ENCODE measurements at places on chromosomes 5 and 9. TPM values are rescaled to one million over a fixed set of nuclear protein-coding genes. Genes with fewer than 3 reads are reported as not detected.

The ETF1 gene
- total RNA-seq: 90.7 TPM

- DNase-seq: no peak
Observed at GRCh38 chr5:143793249-143793648, 18.7 kb upstream of the HMHB1 start.

DNA sequence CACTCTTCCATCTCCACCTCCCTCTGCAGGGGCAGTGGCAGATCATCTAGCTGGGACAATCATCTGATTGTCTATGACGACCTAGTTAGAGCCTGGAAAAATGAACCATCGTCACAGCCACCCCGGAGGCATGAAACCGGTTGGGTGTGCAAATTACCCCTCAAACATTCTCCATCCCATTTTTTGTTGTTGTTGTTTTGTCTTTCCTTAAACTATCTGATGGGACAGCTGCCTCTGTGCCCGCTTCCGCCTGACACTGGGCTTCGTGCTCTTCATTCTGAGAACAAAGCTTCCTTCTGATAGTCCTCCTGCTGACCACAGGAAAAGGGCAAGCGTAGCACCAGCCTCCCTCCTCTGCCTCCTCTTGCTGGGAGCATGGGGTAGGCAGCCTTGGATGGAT lies 7.0 kb upstream of the NDST1 start:
- DNase-seq: no peak

The LRRC14B gene
- total RNA-seq: not detected

GRCh38 chr5:115022303-115022702 lies 147.4 kb downstream of the TRIM36 start:
- DNase-seq: no peak

The CARD9 gene
- total RNA-seq: 15.0 TPM

The FAM169A gene
- 1.1 TPM for total RNA-seq

DNA sequence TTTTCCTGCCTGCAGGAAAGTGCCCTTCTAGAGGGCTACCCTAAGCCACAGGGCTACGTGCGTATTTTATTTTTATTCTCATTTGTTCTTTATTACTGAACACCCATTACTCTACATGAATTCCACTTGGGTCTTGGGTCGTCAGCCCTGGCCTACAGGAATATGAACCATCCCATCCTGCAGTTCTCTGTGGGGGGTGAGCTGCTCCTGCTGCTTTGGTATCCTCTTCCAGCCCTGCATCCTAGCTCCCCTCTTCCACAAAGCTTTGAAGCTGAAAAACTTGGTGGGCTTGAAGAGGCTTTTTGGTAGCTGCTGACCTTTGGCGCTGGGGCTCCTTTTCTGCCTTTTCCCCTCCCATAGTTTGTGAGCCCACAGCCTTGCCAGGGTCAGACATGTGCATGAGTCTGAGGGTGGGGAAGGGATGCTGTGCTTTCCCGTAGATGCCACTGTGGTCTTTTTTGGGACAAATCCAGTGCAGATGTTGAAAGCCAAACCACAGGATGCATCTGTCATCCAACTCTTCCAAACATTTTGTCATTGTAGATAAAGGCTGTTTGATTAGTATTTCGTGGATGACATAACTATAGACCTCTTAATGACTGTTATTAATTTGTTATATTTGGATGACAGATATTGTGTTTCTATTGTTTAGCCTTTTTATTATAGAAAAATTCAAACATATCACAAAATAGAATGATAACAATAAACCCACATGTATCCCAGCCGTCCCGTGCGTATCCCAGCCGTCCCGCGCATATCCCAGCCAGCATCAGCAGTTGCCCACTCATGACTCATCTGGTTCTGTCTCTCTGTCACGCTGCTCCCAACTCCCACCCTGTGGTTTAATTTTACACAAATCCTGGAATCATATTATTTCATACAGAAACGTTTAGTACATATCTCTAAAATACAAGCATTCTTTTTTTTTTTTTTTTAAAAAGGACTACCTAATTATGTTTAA lies 43.9 kb downstream of the SLC46A2 start:
- DNase-seq: no peak

The SPATA31C1 gene
- total RNA-seq: not detected

GRCh38 chr5:79173626-79174025 lies 62.0 kb downstream of the BHMT start:
- no peak for DNase-seq

The SNCB gene
- not detected for total RNA-seq

DNA sequence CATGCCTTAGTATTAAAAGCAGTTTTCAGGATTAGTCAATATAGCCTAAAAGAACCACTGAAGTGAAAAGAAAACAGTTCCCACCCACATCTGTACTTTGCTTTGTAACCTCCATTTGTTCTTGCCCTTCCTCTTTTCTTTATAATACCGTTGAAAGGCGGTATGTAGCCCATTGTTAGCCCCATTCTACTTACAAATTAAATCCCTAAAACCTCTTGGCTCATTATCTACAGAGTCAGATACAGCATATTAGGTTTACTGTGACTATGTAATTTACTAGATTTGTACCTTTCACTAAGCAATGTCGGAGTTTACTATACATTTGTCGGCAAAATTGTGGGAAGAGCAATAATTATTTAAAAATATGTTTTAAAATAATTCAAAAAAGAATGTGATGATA lies 17.3 kb downstream of the ALDH1A1 start:
- no peak for DNase-seq

The DPP7 gene
- 190 TPM for total RNA-seq

The SAXO1 gene
- 0.15 TPM for total RNA-seq

The FAM200C gene
- total RNA-seq: 6.1 TPM

The CNTNAP3 gene
- 7.4 TPM for total RNA-seq

- DNase-seq: no peak
Observed at GRCh38 chr5:135343413-135343812, 55.6 kb downstream of the MACROH2A1 start.

DNA sequence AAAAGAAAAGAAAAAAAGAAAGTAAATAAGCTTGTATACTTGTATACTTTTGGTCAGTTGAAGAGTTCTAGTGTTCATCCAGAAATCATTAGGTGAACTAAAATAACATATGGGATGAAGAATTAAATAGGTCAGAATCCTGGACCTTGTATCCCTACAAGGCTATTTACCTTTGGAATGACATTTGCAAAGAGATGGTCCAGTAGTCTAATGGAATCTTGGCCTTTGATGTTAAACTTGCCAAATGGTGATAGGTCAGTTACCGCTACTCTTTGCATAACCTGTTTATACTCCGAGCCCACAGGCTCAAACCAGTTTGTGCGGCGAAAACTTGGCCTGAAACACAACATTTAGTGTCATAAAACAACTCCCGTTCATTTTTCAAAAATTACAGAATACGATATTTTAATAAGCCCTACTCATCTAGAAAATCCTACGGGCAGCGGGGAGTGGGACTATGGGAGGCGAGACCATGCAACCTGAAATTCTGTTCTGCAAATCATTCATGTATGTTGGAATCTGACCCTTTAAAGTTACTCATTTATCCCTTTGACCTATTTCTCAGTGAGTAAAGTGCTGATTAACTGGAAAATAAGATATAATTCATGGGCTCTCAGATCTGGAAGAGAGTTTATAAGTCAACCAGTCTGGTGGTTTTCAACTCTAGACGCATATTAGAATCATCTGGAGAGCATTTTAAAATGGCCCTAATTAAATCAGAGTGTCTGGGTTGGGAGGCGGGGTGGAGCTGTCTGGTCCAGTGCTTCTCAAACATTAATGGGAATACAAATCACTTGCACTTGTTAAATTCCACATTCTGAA lies 38.6 kb downstream of the DMGDH start:
- DNase-seq: no peak

GRCh38 chr5:73652391-73652790 lies 26.4 kb downstream of the ARHGEF28 start:
- no peak for DNase-seq

GRCh38 chr5:9337928-9338595 lies 207.8 kb downstream of the SEMA5A start:
- DNase-seq: no peak

DNA sequence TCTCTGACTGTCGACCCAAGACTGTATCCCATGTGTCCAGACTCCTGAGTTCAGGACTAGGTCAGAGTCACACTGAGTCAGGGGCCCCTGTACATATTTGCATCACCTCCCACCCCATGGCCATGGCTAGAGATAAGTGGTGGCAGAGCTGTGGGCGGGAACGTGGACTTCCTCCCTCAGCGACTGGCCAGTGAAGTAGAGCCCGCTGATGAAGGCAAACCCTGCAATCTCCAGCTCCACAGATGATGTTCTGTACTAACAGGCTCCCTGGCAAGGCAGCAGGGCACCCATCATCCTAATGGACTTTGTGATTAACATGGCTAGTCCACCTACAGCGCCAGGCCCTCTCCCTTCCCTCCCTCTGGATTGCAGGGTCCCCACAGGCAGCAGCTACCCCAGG lies 110.5 kb upstream of the LRRTM2 start:
- no peak for DNase-seq

GRCh38 chr5:83503662-83504061 lies 32.1 kb downstream of the VCAN start:
- no peak for DNase-seq

DNA sequence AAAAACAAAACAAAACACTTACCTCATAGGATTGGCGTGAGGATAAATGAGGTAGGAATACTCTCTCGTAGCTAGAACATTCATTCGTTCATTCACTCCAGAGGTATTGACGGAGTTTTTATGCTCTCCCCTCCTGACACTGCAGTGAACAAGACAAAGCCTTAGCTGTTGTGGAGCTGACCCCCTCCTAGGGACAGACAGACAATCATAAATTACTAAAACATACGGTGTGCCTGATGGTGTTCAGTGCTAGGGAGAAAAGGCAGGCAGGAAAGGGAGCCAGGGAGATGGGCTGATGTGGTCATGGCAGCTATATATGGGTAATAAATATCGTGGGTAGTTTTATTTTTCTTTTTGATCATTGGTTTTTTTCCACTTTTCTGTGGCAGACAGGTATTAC lies 5.7 kb upstream of the BRD3 start:
- DNase-seq: no peak

The ARHGEF39 gene
- 1.2 TPM for total RNA-seq

DNA sequence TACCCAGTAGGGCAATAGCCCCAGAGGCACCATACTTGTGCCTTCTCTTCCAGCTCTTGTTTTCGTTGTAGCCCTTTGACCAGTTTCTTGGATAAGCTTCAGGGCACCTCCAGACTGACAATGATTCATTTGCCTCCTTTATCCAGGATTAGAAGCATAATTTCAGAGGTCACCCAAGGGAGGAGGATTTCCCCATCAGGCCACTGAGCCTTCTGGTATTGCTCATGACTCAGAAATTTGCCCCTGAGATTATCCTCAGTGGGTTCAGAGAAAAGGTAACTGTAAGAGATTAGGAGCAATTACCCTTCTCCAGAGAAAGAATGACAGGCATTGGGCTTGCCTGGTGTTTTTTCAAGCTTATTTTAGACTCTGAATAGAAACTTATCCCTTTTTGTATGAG lies 147.9 kb downstream of the MSX2 start:
- DNase-seq: no peak

DNA sequence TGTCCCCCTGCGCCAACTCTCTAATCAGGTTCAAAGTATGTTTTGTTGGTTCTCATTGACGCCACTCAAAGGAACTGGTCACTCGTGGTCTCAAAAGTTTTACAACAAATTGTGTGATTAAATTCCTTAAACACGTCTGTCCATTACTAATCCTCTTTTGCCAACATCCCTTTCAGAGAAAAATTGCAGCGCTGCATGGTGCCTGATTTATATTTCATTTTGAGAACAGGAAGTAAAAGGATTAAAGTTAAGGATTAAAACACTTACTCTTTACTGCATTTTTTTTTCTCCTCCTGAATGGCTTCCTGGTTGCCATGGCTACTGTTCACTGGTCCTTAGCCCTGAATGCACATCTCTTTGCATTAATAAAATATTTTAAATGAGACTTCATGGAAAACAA lies 383.5 kb downstream of the GLIS3 start:
- DNase-seq: no peak

DNA sequence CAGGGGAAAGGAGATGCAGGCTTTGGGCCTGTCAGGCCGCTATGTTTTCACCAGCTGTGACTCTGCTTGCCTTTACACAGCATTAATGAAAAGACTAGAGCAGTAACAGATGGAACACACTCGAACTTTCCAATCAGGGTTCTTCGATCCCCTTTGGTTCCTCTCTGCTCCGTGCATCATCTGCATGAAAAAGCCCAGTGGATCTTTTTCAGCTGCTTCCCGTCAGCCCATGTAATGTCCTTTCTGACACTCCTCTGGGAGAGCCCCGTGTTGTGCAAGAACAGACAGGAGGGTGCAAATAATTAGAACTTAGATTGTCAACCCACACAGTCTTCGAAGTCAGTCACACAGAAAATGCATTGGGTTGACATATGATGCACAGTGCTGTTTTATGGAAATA lies 448.9 kb upstream of the ZNF462 start:
- no peak for DNase-seq

The NR4A3 gene
- 1.7 TPM for total RNA-seq

DNA sequence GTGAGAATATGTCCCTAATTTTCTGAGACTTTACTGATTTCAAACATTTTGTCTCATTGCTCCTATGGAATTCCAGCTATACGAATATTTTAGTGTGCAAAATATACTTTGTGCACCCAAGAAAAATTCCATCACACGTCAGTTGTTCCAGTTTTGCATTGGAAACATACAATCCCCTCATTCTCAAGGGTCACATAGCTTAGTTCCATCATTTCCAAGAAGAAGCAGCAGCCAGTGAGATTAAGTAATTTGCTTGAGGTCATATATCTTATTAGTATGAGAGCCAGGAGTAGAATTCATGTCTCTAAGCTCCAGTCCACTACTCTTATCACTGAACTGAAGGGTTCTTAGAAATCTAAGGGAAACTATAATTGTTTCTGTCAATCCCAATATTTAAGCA lies 746.7 kb upstream of the C9orf72 start:
- DNase-seq: no peak

The CD72 gene
- 4.5 TPM for total RNA-seq

- no peak for DNase-seq
Observed at GRCh38 chr5:77993855-77994318, 217.7 kb upstream of the TBCA start.

The DDX4 gene
- not detected for total RNA-seq

The CD14 gene
- 165 TPM for total RNA-seq

The PCDHGB5 gene
- 9.1 TPM for total RNA-seq

DNA sequence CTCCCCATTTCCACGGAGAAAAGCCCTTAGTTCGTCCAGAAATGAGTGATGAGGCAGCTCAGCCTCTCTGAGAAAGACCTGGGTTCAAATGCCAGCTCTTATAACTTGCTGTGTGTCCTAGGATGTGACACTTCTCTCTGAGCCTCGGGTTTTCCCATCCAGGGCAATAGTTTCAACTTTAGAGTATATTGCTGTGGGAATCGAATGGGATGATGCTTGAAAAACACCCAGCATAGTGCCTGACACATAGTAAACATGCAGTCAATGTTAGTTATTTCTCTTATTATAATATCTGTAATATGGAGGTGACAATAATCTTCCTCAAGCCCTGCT lies 430 bp upstream of the MAPKAP1 start:
- no peak for DNase-seq

- no peak for DNase-seq
Observed at GRCh38 chr9:14797435-14797834, 74.9 kb upstream of the CER1 start.

- DNase-seq: no peak
Observed at GRCh38 chr5:139181835-139182452, 16.2 kb downstream of the SIL1 start.

Data from lower lobe of right lung (tissue), 2 donors.